ENCODE measurements at places on chromosomes 11 and 22.

DNA sequence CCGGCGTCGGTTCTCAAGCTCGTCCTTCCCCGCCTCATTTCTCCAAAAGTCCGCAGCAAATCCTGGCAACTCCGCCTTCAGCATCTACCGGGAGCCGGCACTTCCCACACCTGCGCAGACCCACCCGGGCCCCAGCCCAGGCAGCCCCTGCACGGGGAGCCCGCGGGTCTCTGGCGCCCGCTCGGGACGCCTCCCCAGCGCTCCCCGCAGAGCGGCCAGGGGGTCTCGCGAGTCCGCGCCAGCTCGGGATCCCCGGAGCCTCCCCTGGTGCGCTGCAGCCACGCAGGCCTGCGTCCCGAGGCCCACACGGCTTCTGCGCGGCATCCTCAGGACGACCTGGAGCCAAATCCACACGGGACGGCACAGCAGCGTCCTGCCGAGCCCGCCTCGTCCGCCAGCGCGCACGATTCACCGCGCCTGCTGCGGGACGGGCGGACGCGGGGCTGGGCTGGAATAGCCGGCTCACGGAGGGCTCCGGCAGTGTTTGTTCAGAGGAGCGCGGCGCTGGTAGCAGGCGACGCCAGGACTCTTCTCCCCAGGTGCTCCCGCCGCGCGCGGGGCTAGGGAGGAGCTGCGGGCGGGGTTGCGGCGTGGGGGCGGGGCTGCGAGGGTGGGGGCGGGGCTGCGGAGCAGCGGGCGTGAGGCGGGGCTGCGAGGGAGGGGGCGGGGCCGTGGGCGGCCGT is 816 bp upstream of the PHRF1 start:
- DNase-seq, result no peak

GRCh38 chr22:31068970-31069369 is 12.1 kb upstream of the SMTN start:
- no peak for DNase-seq

DNA sequence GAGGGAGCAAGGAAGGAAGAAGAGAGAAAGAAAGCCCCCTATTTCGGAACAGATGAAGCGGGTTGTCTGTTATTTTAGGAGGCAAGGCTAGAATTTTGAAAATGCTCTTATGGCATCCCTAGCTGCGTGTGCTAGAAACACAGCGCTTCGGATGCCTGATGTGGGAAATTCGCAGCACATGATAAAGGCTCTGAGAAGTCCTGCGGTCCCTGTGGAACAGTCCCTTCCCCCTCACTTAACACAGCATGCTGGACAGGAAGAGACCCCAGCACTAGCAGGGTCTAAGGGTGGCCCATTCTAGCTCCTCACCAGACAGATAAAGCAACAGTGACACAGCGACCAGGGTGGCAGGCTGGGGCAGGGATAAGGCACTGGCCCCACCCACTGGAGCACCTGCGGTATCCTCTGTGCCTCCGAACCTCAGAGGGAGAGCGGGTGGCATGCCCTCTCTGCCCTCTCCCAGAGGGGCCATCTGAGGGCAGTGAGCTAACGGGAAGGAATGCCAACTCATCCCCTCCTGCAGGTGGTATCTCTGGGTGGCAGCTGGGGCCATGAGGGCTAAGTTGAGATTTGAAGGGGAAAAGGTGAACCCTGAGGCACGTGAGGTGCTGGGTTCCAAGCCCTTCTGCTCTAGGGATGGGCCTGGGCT is 75.7 kb downstream of the SCUBE1 start:
- DNase-seq, result no peak

GRCh38 chr22:47768027-47768426 is 1005.6 kb downstream of the TBC1D22A start:
- no peak for DNase-seq

- no peak for DNase-seq
Observed at GRCh38 chr22:44206696-44207095, 26.0 kb downstream of the PARVG start.

DNA sequence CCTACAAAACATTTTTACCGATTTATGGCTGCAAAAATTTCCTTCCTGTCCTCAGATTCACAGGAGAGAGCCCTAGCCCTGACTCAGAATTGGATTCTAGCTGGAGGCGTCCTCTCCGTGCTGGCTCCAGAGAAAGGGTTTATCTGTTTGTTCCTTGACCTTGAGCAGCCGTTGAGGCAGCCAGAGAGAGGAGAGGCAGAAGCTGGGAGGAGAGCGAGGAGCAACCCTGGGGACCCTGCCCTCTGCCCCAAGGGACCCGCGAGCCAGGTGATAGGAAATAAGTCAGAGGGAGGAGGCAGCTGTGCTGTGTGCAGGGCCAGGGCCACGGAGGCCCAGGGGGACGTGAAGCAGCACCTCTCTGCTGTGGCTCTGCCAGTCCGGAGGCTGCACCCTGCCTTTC is 75.6 kb downstream of the IGLL1 start:
- DNase-seq, result no peak

GRCh38 chr11:10670099-10670498 is 23.5 kb downstream of the IRAG1 start:
- no peak for DNase-seq

DNA sequence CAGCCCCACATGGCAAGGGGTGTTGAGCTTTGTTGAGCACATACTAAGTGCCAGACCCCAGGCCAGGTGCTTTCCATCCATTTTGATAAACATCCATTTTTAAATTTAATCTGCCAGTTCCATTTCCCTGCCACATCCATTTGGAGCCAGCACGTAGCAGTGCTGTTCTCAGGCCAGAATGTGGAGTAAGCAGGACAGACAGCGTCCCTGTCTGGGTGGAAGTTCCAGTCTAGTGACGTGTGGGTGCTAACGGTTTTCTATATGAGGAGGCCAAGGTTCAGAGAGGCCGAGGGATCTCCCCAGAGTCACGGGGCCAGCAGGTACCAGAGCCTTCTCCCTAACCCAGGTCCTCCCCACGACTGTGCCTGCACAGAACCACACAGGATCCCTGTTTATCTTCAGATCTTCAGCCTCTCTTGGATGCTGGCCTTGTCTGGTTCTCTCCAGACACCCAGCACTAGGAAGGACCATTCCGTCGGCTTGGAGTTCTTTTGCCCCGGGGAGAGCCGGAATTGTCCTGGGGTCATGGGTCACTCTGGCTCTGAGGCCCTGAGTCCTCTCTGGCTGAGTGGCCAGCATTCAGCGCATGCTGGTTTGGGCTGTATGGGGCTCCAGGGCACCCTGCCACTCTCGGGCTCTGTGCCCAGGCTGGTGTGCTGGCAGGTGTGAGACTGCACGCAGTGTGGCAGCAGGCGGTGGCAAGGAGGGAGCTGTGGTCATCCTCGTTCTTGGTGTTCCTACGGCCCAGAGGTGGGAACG is 63.6 kb upstream of the PPARA start:
- no peak for DNase-seq

GRCh38 chr11:82303671-82304070 is 430.0 kb downstream of the FAM181B start:
- no peak for DNase-seq

- no peak for DNase-seq
Observed at GRCh38 chr22:30650508-30651116, 15.0 kb downstream of the SLC35E4 start.

- no peak for DNase-seq
Observed at GRCh38 chr22:24474221-24474620, 20.9 kb upstream of the UPB1 start.

DNA sequence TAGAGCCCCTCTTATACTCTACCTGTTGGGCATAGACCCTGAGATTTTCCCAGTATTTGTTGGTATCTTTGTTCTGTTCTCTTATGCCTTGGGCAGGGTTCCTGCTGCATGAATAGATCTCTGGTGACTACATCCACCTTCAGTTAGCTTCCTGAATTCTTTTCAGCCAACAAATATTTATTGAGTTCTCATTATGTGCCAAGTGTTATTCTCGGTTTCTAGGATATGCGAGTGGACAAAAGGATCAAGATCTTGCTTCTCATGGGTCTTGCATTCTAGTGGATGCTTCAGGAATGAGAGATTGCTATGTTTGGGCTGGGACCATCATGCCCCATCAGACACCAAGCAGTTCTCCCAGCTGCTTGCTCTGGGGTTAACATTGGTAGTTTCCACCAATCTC is 340.0 kb downstream of the METTL15 start:
- no peak for DNase-seq

Measured in stimulated activated CD8-positive, alpha-beta memory T cell treated with anti-CD3 and anti-CD28 coated beads, Interleukin-4, amount 100 ng/mL, for 48 hours (primary cell).